ENCODE measurements at places on chromosomes 2 and 18.

GRCh38 chr2:236673823-236674185 is 104.2 kb downstream of the ACKR3 start:
- no peak for DNase-seq

- DNase-seq: no peak
These were observed 23.6 kb downstream of the MPP4 start for GRCh38 chr2:201674794-201675193.

DNA sequence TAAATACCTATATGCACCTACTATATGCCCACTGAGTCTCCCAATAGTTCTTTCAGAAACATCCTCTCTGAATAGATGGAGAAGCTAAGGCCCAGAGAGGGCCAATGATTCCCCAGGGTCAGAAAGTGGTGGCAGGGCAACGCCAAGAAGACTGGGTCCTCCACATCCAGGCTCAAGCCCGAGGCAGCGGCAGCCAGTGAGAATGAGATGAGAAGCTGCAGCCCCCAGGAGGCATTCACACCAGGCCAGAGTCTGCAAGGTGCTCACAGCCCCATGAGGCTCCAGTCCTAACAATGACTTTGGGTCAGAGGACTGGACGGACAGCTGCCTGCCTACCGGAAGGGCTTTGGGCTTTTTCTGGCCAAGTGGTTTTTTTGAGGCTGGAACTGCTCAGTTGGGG is 3.5 kb downstream of the TEX261 start:
- no peak for DNase-seq

- DNase-seq: no peak
These were observed 25.2 kb upstream of the CTLA4 start for GRCh38 chr2:203842373-203842772.

All from skeletal muscle cell (primary cell).